NCI-H510A treated with DMSO at 0.1 percent for 48 hours (cell line): ENCODE measurements at places on chromosomes 4 and X.
A peak's percentile ranks its signal among the peaks of the same experiment; 100 is the strongest.

GRCh38 chrX:136182414-136182813, 35.1 kb downstream of the FHL1 start:
- DNase-seq, result no peak

- no peak for DNase-seq
These were observed 88.4 kb upstream of the TLL1 start for GRCh38 chr4:165784672-165785071.

DNA sequence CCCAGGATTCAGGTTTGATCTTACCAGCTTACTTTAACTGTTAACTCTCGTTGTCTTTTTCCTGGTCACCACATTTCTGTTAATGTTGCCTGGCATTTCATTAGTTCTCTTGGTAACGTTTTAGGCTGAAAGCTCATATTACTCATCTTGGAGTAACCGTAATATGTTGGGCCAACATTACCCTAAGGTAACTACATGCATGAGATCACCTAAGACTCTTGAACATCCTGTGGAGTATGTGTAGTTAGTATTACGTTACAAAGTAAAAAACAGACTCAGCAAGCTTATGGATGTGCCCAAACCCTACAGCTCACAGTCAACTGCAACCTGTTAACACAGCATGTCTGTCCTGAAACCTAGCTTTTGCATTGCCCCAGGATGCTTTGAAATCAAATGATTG, 203.3 kb upstream of the HS3ST1 start:
- DNase-seq, result peak; percentile 75

GRCh38 chr4:7805533-7806337, 133.9 kb downstream of the AFAP1 start:
- DNase-seq, result no peak

DNA sequence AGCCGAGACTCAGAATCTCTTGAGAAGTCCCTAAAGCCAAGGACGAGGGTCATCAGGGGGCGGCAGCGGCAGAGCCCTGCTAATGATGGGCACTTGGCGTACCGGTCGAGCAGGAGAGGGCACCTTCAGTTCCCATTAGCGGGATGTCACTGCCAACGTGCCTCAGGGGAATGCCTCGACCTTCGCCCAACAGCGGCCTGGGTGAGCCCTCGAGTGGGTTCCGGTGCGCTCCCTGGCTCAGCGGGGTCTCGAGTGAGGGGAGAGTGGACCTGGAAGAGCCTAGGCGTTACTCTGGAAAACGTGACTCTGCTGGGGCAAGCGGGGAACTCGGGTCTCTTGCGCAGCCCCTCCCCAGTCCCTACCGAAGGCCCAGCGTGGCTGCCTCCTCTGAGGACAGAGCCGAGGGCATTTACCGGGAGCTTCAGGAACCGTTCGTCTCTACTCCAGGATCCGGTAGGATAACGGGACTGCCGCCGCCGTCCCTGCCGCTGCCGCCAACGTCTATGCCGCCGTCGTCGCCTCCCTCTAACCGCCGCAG, 36.9 kb downstream of the PGRMC1 start:
- no peak for DNase-seq

GRCh38 chr4:84965553-84966381, 723 bp downstream of the WDFY3 start:
- peak; percentile 37 for DNase-seq

- DNase-seq, result no peak
These were observed 32.4 kb upstream of the MGST2 start for GRCh38 chr4:139633195-139633594.

DNA sequence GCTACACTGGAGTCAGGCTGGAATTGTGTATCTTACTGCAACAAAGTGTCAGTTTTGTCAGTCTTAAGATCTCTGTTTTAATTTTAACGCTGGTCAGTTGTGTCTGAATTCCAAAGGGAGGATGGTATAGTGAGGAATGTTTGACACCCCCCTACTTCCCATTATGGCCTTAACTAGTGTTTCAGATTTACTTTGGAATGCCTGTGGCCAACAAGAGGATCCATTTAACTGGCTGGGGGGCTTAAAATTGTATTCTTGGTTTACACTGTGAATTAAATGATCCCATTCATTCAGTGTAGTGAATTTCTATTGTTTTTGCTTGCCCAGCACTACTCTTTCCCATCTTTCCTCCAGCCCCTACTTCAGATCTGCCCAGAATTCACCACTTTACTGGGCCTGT, 75.8 kb upstream of the IQCM start:
- no peak for DNase-seq

GRCh38 chr4:37475087-37475486, 211.1 kb downstream of the RELL1 start:
- no peak for DNase-seq

- no peak for DNase-seq
These were observed 1055.8 kb upstream of the DIAPH2 start for GRCh38 chrX:95628796-95629195.

DNA sequence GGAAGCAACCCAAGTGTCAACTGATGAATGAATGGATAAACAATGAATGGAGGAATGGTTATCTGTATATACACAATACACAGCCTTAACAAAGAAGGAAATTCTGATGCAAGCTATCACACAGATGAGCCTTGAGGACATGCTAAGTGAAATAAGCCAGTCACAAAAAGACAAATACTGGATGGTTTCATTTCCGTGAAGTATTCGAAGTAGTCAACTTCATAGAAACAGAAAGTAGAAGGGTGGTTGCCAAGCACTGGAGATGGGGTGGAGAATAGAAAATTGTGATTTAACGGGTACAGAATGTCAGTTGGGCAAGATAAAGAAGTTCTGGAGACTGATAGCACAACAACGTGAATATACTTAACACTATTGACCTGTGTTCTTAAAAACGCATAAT, 28.2 kb downstream of the CENPU start:
- DNase-seq, result no peak

DNA sequence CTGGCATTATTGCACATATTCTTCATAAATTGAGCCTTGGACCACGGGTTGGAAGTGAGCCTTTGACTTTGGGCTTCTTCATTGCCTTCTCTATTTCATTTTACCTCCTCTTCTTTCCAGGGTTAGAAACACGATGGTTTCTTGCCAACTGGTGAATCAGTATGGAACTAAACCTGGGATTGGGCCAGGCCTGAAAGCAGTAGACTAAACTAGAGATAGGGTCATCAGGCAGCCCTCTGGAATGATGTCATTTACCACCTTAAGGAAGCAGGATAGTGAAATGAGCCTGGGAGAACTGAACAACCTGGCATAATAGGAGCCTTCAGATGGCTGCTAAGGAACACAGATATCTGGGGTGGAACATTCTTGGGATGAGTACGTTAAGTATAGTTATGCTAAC, 67.5 kb upstream of the ATP8A1 start:
- DNase-seq, result no peak

- no peak for DNase-seq
These were observed 7.2 kb upstream of the DDX60L start for GRCh38 chr4:168487282-168488035.

GRCh38 chrX:103343105-103343504, 13.1 kb downstream of the TCEAL7 start:
- DNase-seq, result peak; percentile 13

- no peak for DNase-seq
These were observed 59.0 kb downstream of the EVC start for GRCh38 chr4:5770051-5770450.

DNA sequence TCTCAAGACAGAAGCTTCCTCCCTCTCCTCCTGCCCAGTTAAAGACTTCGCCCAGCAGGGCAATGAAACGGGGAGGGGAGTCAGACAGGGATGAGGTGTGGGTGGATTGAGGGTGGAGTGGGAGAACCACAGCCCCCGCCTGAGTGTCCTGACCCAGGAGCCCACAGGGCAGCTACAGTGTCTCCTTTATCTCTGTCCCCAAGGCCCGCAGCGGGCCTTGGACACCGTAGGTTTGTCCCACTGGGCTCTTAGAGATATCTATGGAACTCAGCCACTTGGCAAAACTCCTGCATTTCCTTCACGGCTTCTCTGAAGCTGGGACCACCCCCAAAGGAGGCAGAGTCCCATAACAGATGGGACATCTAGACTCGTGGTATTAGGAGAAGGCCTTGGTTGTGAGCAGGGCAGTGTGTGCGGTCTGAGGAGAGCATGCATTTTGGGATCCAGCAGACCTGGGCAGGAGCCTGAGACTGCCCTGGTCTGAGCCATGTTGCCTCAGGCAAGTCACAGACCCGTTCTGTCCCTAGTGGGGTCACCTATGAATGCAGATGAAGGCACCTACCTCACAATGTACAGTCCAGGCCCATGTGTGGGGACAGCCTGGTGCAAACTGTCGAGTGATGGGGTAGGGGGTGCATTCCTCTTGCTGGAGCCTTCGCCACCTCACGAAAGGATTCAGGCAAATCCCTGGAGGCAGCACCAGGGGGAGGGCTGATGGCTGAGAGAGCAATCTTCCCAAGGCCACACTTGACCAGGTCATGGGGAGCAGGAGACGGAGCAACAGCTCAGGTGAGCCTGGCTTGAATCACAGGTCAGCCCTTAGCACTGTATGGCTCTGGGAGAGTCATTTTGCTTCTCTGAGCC, 225.7 kb upstream of the PSAPL1 start:
- DNase-seq, result no peak

- no peak for DNase-seq
These were observed at the start of gene FGFR3 for GRCh38 chr4:1792832-1793495. Gene FGFR3, plus strand, starts transcription at chr4:1793293. Its CDS starts 642 bp downstream, at chr4:1793935.

DNA sequence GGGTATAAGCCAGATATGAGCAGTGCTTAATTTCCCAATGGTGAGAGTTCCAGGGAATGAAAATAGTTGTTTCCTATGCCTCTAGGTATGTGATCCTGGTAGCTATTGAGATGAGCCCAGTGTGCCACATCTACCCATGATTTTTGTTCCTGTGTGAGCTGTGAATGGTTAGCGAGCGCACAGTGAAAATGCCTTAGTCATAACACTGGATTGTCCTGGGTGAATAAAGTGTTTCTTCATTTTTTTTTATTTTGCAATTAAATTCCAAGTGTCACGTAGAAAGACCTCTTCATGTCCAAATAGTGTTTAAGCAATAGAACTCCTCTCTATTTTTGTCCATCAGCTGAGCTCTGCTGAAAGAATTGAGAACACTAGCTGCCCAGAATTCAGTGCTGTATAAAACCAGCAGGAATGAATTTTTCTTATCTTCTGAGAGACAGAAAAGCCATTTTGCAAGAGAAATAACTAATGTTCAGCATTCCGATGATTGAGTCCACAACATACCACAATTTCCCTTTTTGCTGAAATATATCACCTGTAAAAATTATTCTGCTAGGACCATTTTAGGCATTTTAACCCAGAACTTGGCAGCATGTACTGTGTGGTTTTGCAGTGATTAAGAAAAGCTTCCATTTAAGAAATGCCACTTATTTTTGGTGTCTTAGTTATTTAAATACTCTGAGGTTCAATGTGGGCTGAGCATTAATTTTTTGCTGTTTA, 5.6 kb downstream of the MAOA start:
- no peak for DNase-seq

DNA sequence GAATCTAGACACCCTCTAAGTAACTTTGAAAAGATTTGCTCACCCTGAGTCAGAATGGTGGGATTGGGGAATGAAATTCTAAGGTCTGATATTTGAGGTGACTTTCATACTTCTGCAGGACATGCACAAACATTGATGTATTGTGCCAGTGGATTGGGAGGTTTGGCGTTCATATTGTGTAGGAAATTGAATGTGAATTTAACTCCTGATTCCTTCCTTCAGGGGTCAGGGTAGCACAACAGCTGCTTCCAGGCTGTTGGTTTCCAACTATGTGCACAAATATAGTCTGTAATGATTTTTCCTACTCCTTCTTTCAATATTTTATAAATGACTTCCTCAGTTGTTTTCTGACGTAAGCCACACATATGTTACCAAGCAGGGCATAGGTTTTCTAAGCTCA, 3.1 kb downstream of the IL1RAPL1 start:
- no peak for DNase-seq

- peak; percentile 93 for DNase-seq
These were observed 14.5 kb downstream of the SPACA5 start for GRCh38 chrX:48021026-48021900.

DNA sequence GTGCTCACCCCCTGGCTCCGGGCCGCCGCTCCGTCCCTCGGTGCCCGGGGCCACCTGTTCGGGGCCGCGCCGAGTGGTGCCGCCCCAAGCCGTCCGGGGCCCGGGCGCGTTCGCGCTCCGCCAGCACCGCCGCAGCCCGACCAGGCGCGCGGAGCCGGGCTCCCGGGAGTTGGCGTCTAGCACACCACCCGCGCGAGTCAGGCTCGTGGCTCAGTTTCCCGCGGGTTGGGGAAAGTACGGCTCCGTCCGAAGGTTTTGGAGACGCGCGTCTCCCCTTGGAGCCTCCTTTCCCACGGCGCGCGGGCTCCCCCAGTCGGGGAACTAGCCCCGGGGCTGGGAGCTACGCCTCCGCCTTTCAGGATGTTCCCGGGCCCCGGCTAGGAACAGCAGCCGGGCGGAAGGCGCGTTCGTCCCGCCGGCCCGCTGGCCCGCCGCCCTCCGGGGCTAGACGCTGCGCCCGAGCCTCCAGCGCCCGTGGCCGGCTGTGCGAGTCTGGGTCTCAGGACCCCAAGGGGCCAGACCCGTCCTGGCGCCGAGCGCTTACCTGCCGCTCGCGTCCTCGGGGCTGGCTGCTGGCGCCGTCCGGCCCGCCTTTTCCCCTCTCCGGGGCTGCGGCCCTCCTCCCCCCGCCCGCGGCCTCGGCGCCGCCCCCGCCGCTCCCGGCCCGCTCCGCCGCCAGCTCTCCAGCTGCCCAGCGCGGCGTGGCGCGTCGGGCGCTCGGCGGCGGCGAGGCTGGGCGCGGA, at the start of gene ADGRG2:
TSS of gene ADGRG2 (minus strand) at position 571 of the 743 bp plus-strand sequence. CDS start 53,634 bp downstream, outside the sequence.
- no peak for DNase-seq

DNA sequence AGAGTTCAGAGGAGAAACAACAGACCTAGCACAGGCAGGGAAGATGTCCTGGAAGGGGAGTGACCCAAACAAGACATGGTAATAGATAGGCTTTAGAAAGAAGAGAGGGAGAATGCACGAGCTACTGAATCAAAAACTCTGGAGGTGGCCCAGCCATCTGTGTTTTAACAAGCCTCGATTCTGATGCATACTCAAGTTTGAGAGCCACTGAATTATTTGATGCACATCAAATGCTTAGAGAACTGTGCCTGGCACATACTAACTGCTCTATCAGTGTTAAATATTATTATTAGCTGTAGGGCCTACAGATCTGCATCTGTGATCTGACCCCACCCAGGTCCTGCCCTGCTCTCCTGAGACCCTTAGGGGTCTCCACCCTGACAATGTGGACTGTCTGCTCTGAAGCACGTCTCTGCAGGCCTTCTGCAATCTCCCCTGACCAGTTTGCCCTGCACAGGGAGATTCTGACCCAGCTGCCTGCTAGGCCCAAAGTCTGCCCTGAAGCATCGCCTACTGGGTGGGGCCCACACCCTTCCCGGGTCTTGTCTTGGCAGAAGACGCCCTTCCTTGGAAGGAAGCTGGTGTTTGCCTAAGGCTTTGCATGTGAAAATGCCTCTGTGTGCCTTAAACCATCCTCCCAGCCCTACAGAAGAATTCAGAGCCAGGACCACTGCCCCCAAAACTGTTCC, 201.5 kb upstream of the KLF3 start:
- DNase-seq, result no peak

DNA sequence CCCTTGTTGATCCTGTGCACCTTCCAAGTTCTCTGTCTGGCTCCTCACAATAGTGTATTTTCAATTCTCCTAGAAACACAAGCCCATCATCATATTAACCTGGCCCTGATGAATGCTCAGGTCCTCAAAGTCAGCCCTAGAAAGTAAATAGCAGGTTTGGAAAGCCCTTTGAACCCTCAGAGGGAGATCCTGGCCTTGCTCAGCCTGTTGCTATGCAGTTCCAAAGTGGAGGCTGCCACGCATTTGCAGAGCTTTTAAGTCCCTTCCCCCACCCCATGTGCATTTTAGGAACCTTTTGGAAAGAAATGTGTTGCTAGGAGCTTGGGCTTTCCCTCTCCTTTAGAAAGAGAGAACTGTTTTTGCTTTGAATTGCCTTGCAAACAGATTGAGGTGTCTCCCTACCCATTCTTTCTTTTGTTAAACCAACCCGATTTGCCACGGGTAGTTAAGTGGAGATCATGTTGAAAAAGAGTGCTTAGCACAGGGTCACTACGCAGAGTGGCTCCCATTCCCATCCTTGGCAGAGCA, 12.2 kb downstream of the MAMLD1 start:
- no peak for DNase-seq
